ENCODE measurements at places on chromosomes 5 and 9.

- H3K4me1 ChIP-seq, result peaks cover 81% of the 10 kb centered on the region
- peak overlapping the region; percentile 73 for H3K27ac ChIP-seq
- DNase-seq, result no peak
- H3K36me3 ChIP-seq, result peaks cover 68% of the 10 kb centered on the region
- no peaks in the 10 kb centered on the region for H3K27me3 ChIP-seq
- H3K4me3 ChIP-seq, result peak overlapping the region; percentile 48
Observed at GRCh38 chr5:177371120-177372033, 12.9 kb upstream of the SLC34A1 start.

DNA sequence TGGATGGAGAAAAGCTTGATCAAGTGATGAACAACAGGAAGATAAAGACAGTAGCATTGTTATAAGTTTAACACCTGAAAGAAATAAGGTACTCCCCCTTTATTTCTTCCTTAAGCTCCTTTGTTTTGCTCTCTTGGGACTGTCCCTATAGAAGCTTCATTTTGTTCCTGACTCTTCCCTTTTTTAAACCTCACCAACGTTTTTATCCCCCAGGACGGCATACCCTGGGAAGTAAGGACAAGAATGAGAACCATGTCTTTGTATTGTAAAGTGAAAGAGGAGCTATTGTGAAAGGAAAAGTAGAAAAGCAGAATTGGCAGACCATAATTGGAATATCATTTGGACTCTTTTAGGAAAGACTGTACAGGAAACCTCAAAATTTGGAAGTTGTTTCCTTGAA, 1368.6 kb upstream of the C9orf72 start:
- no peaks in the 10 kb centered on the region for H3K4me1 ChIP-seq
- H3K27ac ChIP-seq, result no peak overlapping the region
- no peak for DNase-seq
- H3K27me3 ChIP-seq, result no peaks in the 10 kb centered on the region
- no peaks in the 10 kb centered on the region for H3K36me3 ChIP-seq
- no peak overlapping the region for H3K4me3 ChIP-seq

DNA sequence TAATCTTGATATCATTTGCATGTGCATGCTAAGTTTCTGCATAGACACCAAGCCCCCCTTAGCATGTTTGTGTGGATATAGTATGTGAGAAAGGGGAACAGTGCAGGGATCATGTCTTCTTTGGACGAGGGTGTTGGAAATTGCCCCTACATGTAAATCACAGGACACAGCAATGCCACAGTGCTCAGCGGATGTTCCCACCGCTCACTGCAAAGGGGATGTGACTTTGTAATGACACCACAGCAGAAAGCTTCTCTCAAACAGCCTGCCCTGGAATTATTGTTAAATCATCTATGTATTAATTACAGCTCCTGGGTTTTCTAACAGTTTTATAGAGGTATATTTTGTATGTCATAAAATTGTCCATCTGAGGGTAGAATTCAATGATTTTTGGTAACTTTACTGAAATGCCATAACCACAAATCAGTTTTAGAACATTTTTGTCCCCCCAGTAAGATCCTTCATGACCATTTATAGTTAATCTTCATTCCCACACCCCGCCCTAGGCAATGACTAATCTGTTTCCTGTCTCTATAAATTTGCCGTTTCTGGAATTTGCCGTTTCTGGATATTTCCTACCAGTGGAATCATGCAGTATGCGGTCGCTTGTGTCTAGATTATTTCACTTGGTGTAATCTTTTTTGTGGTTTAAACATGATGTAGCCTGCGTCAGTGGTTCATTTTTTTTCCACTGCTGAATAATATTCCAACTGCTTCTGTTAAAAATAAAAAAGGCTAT, 648.5 kb upstream of the WWC1 start:
- DNase-seq, result no peak
- H3K27me3 ChIP-seq, result no peaks in the 10 kb centered on the region
- H3K4me3 ChIP-seq, result no peak overlapping the region
- no peaks in the 10 kb centered on the region for H3K36me3 ChIP-seq

DNA sequence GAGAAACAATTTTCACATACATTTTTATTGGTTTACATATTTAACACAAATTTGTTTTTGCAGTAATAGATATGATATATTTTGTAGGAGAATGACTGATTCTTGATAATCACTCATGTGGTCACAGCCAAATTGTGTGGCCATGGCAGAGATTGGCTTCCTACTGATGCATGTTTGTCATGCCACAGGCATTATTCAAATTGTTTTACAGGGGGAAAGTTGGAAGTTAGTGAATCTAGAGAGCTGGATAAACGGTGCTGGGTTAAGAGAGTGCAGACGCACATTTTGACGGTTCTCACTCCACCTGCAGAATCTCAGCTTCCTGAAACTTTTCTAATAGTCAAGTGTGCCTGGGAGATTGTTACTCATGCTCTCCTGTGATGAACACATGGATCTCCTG, 91.1 kb upstream of the FBN2 start:
- H3K27me3 ChIP-seq, result no peaks in the 10 kb centered on the region
- H3K4me1 ChIP-seq, result no peaks in the 10 kb centered on the region
- no peak overlapping the region for H3K27ac ChIP-seq

DNA sequence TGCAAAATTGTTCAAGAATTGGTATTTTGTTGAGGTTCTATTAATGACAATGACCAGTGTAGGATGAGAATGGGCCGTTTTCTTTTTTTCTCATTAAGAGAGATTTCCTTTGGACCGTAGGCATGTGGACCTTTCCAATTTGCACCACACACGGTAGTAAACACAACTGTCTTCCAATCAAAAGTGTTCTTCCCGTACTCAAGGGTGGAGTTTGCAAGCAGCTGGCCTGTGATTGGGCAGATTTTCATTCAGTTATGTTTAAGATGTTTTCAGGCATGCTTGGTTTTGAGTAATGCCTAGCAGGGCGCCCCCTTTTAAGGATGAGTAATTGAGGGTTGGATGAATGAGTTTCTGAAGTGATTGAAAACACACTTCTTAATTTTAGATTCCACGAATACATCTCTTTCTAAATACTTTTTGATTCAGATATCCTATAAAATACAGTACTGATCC, 2.5 kb downstream of the KDM3B start:
- no peaks in the 10 kb centered on the region for H3K36me3 ChIP-seq
- no peaks in the 10 kb centered on the region for H3K27me3 ChIP-seq
- no peak overlapping the region for H3K27ac ChIP-seq
- peak overlapping the region; percentile 99 for H3K4me3 ChIP-seq
- H3K4me1 ChIP-seq, result peaks cover 28% of the 10 kb centered on the region

DNA sequence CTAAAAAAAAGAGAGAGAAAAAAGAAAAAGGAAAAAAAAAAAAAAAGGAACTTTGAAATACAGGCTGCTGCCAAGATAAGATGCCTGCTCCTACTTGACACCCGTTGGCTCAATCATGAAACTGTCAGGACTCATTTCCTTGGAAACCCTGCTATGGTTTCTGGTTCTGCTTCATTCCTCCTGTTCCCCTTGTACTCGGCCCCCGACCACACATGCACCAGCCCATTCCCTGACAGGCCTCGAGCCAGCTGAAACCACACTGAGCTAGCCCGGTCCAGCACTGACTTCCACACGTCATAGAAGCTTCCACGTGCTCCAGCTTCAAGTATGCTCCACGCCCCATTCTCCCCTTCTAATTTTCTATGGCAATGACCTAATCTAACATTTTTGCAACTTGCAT, 93.2 kb downstream of the MYO10 start:
- H3K27ac ChIP-seq, result no peak overlapping the region
- no peak overlapping the region for H3K4me3 ChIP-seq
- no peak for DNase-seq
- no peaks in the 10 kb centered on the region for H3K36me3 ChIP-seq

DNA sequence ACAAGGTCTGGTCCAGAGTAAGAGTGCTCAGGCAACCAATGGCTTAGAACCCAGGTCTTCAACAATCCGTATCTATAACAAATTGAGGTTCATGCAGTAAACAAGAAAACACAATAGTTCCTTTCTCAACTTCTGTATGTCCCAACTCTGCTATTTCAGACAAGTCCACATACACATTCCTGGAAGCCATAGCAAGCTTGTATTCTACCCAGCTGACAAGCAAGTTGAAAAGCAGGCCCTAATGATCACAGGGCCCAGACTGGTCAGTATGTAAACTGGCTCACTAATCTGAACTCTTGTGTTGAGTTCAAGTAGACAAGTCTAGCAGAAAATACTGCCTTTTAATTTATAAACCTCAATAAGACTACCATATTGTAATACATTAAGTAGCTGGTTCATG, 26.9 kb downstream of the FNIP1 start:
- H3K4me3 ChIP-seq, result no peak overlapping the region
- H3K27me3 ChIP-seq, result no peaks in the 10 kb centered on the region

DNA sequence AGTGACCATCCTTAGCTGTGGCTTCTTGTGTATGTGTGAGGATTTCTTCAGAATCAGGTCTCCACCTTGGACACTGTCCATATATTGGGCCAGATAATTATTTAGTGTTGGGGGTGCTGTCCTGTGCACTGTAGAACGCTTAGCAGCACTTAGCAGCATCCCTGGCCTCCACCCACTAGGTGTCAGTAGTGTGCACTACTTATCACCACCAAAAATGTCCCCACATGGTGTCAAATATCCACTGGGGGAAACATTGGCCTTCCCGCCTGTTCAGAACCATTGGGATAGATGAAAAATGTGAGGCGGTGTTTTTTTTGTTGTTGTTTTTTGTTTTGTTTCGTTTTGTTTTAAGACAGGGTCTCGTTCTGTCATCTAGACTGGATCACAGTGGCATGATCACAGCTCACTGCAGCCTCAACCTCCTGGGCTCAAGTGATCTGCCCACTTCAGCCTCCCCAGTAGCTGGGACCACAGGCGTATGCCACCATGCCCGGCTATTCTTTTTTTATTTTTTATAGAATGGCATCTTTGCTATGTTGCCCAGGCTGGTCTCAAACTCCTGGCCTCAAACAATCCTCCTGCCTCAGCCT, 67.7 kb downstream of the TENT4A start:
- H3K27ac ChIP-seq, result no peak overlapping the region
- no peak for DNase-seq
- no peaks in the 10 kb centered on the region for H3K4me1 ChIP-seq
- H3K27me3 ChIP-seq, result no peaks in the 10 kb centered on the region
- no peaks in the 10 kb centered on the region for H3K36me3 ChIP-seq

DNA sequence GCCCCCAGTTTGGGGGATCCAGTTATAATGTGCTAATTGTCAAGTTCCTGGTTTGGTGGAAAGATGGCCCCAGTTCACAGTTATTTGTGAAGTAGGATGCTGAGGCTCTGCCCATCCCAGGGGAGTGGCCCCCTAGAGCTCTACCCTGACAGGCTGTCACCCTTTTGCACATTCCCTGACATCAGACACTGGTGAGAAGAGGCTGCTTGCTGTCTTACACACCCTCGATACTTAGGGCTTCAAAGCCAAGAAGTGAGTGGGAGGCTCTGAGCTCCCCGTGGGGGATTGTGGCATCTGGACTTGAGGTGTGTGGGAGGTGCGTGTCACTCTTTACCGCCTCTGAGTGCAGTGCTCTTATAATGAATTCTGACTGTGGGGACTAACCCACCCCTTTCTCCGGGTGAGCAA, 168.5 kb downstream of the DOCK2 start:
- DNase-seq, result no peak
- peaks cover 9% of the 10 kb centered on the region for H3K4me1 ChIP-seq
- peaks cover 61% of the 10 kb centered on the region for H3K36me3 ChIP-seq
- H3K27ac ChIP-seq, result no peak overlapping the region

GRCh38 chr9:113734826-113735225, 141.3 kb upstream of the ZNF618 start:
- H3K27ac ChIP-seq, result no peak overlapping the region
- H3K4me1 ChIP-seq, result no peaks in the 10 kb centered on the region
- DNase-seq, result no peak
- no peaks in the 10 kb centered on the region for H3K27me3 ChIP-seq

GRCh38 chr5:74946471-74946870, 80.3 kb upstream of the FAM169A start:
- no peaks in the 10 kb centered on the region for H3K36me3 ChIP-seq
- no peaks in the 10 kb centered on the region for H3K4me1 ChIP-seq
- H3K27ac ChIP-seq, result no peak overlapping the region
- H3K4me3 ChIP-seq, result no peak overlapping the region

DNA sequence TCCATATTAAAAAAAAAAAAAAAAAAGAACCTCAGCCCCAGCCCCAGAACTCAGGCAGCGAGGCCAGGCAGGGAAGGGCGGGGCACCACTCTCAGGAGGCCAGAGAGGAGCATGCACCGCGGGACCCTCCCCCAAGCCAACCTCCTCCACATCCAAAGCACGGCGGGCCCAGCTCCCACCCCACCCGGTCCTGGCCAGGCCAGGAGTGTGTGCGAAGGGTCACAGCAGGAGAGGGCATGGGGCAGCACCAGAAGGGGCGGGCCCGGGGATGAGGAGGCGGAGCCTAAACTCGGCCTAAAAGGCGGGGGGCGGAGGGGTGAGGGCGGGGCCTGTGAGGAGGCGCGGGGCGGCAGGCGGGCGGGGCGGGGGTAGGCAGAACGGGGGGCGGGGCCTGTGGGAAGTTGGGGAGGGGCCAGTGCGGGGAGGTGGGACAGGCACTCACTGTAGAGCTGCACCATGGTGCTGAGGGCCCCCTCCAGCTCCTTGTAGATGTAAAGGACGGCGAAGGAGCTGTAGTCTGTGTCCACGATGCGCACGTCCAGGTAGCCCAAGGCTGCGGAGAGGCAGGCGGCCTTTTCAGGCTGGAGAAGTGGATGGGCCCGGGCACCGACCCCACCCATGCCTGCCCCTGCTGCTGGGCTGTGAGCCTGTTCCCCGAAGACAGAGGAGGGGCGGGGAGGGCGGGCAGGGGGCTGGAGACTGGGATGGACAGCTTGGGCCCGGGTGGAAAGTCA, 1.2 kb downstream of the LCN15 start:
- no peak overlapping the region for H3K4me3 ChIP-seq
- H3K27ac ChIP-seq, result no peak overlapping the region
- no peaks in the 10 kb centered on the region for H3K36me3 ChIP-seq
- no peak for DNase-seq

DNA sequence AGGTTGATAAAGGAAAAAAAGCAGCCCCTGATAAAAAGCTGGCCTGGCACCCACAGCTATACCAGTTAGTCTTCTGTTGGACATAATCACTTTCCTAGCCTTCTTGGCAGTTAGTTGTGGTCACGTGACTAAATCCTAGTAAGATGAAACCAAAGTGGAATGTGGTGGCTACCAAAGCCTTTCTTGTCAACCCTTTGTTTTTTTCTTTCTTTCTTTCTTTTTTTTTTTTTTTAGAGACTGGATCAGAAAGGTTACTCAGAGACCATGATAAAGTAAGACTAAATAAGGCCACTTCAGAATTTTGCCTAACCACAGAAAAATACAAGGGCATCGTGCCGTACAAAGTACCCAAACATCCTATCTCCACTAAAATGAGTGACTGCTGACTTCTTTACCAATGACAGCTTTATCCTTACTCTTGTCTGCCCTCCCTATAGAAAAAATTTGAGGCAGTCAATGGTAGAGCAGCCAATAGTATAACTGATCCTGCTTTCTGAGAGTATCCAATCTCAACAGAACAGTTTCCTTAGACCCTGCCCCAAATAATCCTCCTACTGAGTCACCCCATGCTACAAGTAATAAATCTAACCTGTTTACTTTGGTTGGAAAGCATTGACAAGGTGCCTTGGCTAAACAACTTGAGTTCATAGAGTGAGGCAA, 14.2 kb upstream of the KIF27 start:
- H3K27me3 ChIP-seq, result no peaks in the 10 kb centered on the region
- H3K4me1 ChIP-seq, result no peaks in the 10 kb centered on the region
- peaks cover 2% of the 10 kb centered on the region for H3K36me3 ChIP-seq
- DNase-seq, result no peak
